ENCODE measurements at places on chromosomes 1 and 21.

GRCh38 chr1:7610936-7611335, 160.2 kb upstream of the VAMP3 start:
- DNase-seq: no peak

- DNase-seq: no peak
These were observed 21.6 kb upstream of the TARDBP start for GRCh38 chr1:10990828-10991227.

DNA sequence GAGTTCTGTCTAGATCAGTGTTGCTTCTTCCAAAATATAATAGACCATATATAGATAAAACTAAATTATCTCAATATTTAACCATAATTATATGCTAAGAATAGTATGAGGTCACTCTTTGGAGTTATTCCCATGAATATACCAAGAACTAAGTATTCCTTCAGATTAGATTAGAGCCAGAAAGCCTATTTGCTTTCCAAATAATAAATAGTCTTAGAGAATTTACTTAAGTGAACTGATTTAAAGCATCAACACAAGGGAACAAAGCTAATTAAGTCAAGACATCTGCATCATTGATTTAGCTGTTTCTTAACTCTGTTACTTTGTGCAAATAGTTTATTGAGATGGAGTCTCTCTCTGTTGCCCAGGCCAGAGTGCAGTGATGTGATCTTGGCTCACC, 35.7 kb downstream of the FNBP1L start:
- no peak for DNase-seq

GRCh38 chr1:14440166-14440565, 158.3 kb upstream of the KAZN start:
- no peak for DNase-seq

DNA sequence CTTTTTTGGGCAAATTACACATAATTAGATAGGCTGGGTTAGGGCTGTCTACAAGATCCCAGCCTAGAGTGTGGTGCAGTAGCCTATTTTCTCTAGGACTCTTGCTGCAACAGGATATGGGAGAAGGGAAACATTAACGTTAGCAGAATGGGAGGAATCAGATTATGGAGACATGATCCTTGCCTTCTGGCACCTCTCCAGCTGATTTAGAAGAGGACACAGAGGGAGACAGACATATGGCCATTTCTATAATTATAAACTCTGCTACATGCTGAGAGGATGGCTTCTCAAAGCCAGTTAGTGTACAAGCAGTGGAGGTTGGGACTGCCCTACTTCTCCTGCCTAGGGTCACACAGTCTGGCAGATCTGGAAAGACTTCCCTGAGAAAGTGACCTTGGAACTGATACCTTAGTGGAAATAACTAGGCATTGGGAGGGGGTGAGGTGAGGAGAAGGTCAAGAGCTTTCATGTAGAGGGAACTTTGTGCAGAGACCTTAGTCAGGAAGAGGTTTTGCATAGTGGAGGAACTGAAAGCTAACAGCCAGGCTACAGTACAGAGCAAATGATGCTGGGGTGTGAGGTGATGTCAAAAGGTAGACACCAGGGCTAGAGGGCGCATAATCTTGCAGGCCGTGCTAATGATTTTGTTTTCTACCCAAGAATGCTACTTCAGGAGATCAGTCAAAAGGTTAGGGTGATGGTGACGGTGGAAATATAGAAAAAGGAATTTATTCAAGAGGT, 1.2 kb upstream of the CD1D start:
- DNase-seq: no peak

DNA sequence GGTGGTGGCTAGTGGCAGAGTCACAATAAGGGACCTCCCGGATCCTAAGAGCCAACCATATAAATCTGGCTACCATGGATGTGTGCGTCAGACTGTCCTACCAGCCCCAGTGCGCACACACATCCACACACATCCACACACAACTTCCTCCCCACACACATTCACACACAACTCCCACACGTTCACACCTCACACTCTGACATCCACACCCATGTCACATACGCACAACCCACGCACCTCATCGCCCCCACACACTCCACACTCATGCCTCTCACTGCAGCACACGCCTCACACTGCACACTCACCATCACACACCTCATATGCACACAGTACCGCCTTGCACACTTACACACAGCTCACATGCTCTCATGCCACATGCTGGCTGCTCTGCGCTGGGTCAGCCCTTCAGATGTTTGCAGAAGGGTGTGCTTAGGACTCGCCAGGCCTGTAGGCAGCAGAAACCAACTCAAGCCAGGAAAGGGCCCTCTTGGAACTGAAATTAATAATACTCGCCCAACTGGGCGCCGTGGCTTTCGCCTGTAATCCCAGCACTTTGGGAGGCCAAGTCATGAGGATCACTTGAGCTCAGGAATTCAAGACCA, 3.0 kb downstream of the LDLRAD2 start:
- DNase-seq: no peak

DNA sequence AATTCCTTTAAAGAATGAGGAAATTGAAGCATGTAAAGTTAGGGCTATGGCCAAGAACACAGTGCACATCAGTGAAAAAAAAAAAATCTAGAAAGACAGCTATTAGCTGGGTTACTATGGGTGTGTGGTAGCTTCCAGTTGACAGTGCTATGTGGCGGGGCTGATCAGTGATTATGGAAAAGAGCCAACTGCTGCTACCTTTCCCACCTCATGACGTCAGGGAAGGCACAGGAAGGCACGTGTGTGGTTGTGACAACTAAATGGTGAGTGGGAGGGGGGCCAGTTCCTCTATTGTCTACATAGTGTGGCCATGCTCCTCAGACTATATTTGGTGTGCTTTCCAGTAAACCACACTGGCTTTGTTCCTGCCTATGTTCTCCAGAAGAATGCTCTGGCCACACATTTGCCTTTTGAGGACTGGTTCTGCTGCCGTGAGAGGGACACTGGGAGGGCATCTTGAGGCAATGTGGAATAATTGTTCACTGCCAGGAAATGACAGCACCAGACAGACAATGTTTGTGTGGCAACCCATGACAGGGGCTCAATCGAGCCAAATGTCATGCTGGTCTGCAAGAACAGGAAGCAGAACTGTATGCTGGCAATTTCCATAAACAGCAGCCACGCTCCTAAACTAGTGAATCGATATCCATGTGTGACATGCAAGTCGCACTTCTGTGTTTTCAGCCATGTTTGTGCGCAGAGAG, 3.0 kb upstream of the SDE2 start:
- peak; percentile 88 for DNase-seq

DNA sequence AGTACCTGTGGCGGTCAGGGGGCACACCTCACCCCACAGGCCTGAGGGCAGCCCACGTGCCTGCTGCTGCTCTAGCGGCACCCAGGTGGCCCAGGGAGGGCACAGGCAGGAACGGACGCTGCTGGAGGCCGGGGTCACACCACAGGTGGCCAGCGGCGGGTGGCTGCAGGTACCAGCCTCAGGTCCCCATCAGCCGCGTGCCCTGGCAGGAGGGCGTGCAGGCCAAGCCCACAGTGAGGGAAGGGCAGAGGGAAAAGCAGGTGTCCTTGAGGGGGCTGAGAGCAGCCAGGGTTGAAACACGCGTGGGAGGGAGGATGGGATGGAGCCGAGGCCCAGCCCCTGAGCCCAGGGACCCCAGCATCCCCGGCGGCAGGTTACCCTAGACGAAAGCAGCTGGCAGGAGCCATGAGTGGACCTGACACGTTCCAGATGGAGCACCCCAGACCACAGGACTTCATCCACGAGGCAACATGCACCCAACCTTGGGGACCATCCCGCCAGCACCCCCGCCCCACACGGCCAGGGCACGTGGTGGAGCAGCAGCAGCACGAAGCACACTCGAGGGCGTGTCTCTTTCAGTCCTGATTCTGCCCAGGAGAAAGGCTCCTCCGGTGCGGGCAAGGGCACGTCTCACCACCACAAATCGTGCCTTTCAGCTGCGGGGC, 3.7 kb downstream of the SLC19A1 start:
- no peak for DNase-seq

GRCh38 chr1:77322061-77322900, 40.5 kb downstream of the AK5 start:
- peak; percentile 10 for DNase-seq

DNA sequence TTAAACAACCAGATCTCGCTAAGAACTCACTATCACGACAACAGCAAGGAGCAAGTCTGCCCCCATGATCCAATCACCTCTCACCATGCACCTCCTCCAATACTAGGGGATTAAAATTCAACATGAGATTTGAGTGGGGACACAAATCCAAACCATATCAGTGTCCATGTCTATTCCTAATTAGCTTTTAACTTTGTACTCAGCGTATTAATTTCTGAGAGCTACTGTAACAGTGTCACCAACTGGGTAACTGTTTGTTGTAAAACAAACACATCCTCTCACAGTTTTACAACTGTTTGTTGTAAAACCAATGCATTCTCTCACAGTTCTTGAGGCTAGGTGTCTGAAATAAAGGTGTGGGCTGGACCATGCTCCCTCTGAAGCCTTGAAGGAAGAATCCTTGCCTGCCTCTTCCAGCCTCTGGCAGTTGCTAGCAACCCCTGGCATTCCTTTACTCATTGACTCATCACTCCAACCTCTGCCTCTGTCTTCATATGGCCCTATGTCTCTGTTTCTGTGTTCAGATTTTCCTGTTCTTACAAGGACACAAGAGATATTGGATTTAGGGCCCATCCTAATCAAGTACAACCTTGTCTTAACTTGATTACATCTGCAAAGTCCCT, 121.2 kb downstream of the LTN1 start:
- no peak for DNase-seq

DNA sequence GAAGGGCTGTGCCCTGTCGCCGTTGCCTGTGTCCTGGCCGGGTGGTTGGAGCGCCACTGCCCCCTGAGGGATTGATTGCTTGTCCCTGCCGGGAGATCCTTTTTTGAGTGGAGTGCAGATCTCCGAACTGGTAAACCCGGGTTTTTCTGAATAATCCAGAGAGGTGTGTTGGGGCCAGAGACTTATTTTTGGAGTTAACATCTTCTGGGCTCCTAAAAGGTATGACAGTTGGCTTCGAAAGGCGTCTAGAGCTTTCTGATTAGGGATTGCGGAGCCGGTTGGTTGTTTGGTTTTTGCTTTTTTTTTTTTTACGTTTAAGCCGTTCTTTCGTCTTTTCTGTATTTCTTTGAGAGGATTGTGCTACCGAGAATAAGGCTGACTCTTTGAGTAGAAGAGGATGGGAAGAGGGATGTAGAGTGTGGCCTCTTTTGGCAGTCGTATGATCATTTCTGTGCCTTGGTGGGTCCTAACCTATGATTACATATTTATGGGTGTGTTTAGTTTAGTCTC, 756 bp downstream of the RLF start:
- DNase-seq: peak; percentile 49

DNA sequence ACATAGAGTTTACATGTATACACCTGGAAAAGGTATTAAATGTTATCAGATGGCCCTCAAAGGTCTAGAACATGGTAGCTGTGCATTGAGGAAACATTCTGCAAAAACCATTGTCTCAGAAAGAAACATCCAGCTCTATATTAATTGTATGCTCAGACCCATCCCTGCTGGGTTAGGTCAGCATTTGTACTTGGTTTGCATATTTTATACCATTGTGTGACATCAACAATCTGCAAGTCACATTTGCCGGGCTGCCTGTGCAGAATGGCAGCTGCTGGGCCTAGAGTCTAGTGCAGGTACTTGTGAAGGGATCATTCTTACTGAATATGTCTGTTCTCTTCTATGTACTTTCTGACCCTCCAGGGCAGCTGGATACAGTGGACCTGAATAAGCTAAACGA, 43.9 kb upstream of the LAMC2 start:
- no peak for DNase-seq

GRCh38 chr1:26307363-26307781, 936 bp upstream of the UBXN11 start:
- no peak for DNase-seq
